ENCODE measurements at places on chromosomes 12 and 14.

GRCh38 chr14:50831726-50832168 is 785 bp upstream of the NIN start:
- DNase-seq: no peak

- DNase-seq: no peak
These were observed 59.3 kb upstream of the BDKRB2 start for GRCh38 chr14:96145116-96145864.

DNA sequence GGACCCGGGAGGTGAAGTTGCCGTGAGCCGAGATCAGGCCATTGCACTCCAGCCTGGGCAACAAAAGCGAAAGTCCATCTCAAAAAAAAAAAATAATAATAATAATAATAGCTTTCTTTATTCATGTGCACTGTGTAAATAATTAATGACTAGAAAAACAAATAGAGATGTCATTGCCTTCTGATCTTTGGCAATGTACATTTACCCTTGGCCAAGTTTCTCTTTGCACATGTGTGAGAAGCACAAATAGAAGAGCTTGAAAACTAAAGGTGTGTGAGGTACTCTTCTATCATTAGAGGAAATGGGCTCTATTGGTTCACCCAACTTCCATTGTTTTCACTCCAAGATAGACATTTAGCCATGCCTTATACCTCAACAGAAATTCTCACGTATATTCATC is 170.1 kb upstream of the PDZRN4 start:
- no peak for DNase-seq

- no peak for DNase-seq
These were observed 423.7 kb downstream of the LRIG3 start for GRCh38 chr12:58496411-58497190.

GRCh38 chr14:86766469-86766868 is 1226.5 kb downstream of the GALC start:
- DNase-seq: no peak

DNA sequence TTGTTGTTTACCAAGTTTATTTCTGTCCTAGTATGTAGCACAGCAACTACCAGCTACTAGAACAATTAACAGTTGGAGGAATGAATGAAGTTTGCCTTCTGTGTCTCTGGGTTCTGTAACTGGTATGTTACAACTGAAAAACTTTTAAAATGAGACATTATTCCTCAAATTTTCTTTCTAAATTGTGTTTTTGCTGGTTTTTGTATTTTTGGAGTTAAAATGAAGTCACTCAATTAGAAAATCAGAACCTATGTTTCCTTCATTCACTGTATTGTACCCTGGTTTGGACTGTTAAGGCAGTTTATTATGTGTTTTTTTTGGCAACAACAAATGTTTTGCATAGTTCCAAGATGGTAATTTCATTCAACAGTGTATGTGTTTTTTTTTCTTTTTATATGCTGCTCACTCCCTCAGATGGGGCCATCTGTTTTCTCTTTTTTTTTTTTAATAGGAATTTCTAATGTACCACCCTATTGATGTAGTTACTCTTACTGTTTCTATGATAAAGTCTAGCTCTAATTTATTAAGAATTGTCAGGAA is 30.2 kb upstream of the EVL start:
- no peak for DNase-seq

DNA sequence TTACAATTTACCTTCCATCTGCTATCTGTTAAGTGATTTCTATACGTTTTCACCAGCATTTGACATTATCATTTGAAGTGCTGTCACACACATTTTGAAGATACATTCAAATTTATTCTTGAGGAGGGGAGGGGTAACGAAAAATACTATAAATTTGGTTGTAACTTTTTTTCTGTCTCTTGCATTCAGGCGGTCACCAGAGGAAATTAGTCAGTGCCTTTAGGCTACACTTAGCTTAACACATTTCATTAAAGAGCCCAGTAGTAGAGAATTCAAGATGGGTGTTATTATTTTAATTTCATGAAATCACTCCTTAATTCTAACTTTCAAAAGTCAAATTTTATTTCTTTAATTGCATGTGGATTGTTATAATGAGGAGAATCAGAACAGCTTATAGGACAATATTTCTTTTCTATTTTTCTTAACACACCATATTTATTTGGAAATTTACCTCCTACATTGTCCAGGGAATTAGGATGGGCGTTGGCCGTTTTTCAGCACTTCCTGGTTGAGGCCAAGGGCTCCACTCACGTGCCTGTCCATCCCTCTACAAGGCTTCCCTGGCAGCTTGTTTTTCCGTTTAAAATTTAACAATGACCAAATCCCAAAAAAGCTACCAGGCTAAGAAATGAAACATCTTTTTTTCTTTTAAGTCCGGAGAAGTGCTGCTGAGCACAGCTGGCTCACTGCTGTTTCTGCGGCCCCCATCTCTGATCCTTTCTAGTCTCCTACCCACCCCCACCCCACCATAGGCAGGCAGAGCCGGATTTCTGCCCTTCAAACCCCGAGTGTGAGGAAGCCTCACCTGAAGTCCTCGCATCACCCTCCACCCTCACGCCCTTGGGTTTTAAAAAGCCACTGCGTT is 1.1 kb upstream of the FAR2 start:
- peak; percentile 51 for DNase-seq

DNA sequence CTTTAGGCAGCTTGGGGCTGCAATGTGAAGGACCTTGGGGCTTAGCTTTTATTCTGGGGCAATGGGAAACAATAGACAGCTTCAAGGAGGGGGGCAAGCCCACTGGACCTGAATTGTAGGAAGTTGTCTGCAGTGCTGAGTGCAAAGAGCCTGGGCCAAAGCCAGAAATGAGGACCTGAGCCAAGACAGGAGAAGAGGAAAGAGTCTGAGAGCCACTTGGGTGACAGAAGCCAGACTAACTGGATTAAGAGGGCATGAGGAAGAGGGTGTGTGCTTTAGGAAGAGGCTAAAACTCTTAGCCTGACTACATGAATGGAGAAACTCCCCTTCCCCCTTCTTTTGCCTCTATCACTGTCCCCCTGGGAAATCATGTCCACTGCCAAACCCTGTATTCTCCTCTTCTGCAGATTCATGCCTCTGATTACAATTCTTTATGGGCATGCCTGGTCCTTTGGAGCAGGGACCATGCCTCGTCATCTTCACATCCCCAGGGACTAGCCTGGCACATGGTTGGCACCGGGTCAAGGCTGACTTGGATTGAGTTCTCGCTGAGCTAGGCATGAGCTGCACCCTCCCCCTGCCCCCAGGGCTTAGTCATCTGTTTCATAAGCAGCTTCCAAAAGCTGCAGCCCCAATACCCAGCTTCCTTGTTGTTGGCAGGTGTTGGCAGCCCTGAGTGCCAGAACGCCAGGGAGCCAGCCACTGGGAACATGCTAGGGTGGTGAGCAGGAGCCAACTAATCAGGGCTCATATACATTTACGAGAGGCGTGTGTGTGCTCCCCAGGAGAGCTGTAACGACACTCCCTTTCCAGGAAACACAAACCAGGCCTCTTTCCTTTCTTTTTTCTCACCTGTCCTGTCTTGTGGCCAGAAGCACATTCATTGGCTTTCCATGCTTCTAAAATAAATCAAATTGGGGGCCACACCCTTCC is 27.7 kb upstream of the JDP2 start:
- DNase-seq: no peak

- DNase-seq: no peak
These were observed 4.5 kb downstream of the ABCB9 start for GRCh38 chr12:122961531-122962329.

DNA sequence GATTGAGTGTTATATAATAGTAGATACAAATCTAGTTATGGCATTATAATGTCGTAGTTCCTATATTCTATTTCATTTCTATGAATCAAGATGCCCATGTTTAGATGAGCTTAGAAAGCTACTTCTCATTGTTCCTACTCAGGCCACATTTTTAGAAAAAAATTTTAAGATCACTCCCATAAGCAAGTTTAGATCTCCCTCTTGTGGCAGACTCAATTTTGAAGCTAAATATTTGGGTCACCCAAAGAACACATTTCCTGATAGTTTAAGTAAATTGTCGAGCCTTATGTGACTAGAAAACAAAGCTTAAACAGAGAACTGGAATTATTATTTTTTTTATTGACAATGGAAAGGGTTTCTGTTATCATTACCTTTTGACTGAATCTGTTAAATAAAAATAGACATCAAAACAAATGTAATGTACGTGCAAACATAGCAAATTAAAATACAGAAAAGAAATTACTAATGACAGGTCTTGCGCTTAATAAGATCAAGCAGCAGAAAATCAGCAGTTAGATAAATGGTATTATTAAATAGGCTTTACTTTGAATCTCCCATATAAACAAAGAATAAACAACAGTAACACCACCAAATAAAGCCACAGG is 180.2 kb downstream of the ACSS3 start:
- DNase-seq: peak; percentile 64

GRCh38 chr14:90428676-90429075 is 31.8 kb downstream of the CALM1 start:
- DNase-seq: no peak

- no peak for DNase-seq
These were observed 23.6 kb upstream of the FOS start for GRCh38 chr14:75254901-75255584.

GRCh38 chr14:37138898-37139297 is 33.5 kb downstream of the SLC25A21 start:
- DNase-seq: no peak

DNA sequence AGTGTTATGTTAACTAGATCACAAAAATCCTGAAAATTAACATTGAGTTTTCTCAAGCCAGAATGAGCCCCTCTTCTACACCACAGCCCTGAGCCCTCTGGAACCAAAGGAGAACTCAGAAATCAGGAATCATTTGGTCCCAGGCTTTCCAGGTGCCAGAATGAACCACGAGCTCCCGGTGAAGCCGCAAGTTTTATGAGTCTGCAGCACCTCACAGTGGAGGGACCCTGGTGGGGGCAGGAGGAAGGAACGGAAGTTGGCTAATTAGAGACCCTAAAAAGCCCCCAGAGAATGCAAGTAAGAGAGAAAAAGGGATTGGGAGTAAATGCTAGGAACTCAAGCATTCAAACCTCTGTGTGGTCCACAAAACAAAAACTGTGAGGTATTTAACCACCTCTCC is 52.9 kb upstream of the BCL2L14 start:
- no peak for DNase-seq

DNA sequence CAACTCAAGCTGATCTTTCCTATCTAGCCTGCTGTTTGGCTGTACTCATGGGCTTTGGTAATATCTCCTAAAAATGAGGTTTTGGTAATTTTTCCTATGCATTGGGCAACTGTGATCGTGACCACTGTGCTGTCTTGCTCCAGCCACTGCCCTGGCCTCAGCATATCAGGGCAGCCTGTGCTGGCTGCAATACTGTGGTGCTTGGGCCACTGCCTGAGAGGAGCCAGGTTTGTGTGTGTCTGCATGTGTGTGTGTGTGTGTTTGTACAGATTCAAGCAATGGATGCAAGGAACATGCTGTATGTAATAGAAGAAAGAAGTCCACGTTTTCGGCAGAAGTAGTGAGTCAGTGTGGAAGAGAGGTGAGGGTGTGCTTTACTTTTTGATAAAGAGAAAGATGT is 13.0 kb downstream of the ERG28 start:
- no peak for DNase-seq

DNA sequence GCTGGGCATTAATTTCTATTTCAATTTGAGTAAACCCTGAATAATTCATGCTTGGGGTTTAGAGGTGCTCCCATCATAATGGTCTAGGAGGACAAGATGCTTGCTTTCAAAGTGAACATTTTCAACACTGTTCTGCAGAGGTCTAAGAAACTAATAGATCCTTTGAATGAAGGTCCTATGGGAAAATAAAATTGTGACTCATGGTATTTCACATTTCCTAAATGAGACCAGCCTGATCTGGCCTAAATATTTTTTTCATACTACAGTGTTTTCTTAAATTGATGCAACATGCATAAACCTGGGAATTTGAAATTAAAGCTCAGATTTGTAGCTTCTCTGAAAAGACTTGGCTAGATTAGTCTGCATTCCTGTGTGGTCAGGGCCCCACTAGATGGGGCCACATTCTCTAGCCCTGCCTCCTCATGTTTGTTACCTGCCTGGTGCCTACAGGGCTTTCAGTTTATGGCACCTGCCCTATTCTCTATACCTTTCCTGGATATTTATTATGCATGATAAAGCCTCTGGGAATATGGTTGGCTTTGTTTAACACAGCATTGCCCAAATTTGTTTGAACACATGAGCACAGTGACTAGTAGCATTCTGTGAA is 112.7 kb downstream of the METTL25 start:
- no peak for DNase-seq

DNA sequence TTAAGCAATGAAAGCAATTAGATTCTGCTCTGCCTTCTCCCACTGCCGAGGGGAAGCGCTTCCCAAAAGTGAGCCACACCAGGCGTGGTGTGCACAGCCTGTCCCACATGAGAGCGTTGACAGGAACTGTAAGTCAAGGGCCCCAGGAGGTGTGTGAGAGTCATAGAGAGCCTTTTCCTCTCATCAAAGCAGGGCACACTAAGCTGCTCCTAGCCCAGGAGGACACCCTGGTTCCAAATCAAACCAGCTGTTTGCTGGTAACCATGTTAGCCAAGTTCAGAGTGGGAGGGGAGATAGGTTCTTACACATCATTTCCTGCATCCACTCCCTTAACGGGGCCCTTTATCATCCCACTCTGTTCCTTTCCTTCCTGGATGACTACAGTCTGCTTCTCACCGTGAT is 98.3 kb downstream of the SPTSSA start:
- DNase-seq: no peak

GRCh38 chr14:103221781-103222358 is 98.6 kb downstream of the TNFAIP2 start:
- DNase-seq: no peak

DNA sequence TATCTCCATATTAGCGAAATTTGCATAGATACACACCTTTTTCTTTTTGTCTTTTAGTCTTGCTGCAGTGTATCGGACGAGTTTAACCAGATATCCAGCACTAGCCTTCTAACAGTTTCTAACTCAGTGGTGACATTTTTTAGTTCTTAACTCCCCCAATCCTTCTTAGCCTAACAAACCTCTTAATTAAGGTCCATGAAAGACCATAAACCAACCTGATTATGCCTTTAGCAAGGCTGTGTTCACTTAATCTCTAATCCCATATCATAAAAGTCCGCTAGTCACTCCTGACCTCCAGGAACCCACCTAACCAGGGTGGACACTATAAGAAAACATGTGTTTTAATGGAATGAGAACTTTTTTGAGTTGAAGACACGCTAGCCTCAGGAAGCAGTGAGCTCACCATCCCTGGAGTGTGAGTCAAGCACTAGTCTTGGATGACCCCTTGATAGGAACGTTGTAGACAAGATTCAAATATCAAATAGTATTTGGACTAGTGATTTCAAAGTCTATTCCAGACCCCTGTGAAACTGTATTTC is 9.5 kb downstream of the CDKN1B start:
- DNase-seq: no peak

DNA sequence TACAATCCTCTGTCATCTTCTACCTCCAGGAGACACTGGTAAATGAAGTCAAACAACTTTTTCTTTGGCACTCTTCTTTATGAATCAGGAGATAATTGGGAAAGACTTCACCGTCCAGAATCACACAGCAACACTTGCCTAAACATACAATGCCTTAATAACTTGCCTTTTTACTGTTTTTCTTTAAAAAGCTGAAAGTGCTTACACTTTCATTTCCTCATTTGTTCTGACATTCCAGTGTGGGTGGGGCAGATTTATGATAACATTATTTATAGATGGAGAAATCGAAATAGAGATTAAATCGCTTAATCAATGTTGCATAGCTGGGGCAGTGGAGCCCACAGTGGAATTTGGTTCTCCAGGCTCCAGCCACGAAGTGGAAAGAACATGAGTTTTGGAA is 2.8 kb upstream of the FRS2 start:
- DNase-seq: no peak

- peak; percentile 12 for DNase-seq
These were observed 36.2 kb downstream of the ETV6 start for GRCh38 chr12:11685716-11686115.

Data from HAP-1 (cell line).